T-helper 17 cell (primary cell): ENCODE measurements at places on chromosomes 1 and 21. TPM values are rescaled to one million over a fixed set of nuclear protein-coding genes. Genes with fewer than 3 reads are reported as not detected.

GRCh38 chr1:28592321-28593071 lies 431 bp downstream of the RAB42 start:
- DNase-seq = peak; percentile 28

DNA sequence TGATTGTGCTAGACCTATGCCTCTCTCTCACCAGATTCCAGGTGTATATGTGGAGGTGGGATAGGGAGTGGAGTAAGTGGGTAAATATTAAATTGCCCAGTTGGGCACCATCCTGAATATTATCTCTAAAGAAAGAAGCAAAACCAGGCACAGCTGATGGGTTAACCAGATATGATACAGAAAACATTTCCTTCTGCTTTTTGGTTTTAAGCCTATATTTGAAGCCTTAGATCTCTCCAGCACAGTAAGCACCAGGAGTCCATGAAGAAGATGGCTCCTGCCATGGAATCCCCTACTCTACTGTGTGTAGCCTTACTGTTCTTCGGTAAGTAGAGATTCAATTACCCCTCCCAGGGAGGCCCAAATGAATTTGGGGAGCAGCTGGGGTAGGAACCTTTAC lies at the start of gene FCER1A:
Gene FCER1A (plus strand): TSS at position 242 of the 400 bp plus-strand sequence. CDS start 29 bp downstream, at position 271.
- no peak for DNase-seq

DNA sequence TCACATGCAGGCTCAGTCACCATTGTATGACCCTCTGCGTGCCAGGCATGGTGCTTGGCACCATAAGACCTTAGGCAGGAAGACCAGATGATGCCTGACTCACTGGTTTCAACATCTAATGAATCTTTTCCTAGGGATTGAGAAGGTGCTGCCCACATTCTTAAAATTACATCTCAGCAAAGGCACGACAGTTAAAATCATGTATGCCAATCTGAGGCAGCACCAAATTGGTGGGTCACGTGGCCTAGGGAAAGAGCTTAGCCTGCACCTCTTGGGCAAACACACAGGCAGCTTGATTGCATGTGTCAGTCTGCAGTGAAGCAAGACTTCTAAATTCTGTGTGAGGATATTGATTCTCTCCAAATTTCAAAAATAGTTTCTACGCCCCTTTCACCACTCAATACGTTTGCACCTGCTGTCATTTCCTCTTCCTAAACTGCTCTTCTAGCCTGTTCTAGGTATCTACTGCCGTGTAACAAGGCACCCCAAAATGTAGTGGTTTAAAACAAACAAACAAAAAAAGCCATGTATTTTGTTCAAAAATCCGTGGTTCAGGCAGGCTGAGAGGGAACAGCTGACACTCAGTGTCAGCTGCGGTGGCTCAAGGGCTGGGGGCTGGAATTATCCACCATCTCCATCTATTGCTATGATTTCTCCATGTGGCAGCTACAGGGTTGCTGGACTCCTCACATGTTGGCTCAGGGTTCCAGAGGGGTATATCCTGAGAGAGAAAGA lies 160.2 kb upstream of the FGGY start:
- DNase-seq = no peak

DNA sequence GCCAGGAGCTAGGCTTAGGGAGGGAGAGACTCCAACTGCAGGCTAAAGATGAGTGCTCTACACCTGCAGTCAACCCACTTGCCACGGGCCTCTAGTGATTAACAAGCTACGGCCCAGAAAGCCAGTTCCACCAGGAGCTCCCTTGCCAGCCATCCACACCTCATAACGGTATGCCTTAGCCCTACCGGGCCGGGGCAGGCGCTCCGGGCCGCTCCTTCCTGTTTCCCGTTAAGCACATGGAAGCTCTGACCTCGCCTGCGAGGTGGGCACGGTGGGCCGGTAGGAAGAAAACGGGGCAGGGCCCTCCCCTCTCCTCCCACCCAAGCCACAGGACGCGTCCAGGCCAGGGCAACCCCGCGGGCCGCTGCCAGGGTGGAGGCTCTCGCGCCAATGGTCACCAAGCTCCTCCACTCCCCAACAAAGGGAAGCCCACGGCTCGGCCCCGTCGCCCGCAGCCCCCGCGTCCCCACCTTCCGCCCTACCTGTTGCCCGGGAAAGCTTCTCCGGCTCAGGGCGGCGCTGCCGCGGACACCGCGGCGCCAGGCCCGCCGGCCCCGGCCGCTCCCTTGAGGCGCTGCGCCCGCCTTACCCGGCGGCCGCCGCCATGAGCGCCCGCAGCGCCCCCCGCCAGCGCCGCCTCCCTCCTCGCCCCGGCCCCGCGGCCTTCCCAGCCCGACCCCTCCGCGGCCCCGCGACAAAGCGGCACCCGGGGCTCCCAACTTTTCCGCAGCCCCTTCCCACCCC lies 627 bp downstream of the CERS2 start:
- DNase-seq = peak; percentile 45

- DNase-seq = no peak
Observed at GRCh38 chr21:34313116-34313515, 50.7 kb upstream of the KCNE2 start.

- no peak for DNase-seq
Observed at GRCh38 chr1:225700164-225700821, 47.4 kb upstream of the ENAH start.

DNA sequence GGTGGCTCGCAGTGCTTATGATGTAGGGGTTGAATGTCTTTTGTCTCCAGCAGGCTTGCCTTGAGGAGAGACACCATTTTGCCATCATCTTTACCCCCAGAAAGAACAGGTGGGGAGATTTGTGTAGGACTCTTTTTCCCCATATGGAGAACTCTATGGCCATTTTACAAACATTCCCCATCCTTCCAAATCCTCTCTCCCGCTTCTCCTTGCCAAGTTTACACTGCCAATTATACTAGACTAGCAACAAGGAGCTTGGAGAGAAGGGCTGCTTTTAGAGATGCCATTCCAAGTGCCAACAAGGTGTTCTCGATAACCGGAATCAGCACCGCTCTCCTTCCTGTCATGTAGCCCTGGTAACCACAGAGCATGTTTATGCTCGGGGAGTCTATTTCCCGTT lies 233.1 kb downstream of the CAMTA1 start:
- no peak for DNase-seq

- DNase-seq = no peak
Observed at GRCh38 chr1:17678011-17678410, 77.1 kb upstream of the ACTL8 start.

DNA sequence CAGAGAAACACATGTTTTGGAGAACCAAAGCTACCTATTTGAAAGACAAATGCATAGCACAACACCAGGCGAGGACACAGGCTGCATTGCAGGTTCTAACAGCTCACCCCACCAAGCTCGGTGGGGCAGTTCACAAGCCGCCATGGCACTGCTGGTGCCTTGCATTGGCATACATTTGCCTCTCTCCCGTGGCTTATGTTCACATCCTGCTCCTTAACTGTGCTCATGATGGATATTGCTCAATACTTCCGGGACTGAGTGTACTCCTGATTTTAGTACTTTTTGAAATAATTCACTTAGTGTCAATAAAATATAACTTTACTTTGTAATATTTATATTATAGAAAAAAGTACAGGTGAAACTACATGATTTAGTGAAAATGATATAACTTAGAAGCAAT lies 1187.4 kb upstream of the NCAM2 start:
- DNase-seq = no peak

GRCh38 chr21:19807201-19807600 lies 1191.0 kb upstream of the NCAM2 start:
- no peak for DNase-seq

GRCh38 chr1:246159279-246160227 lies 347.5 kb downstream of the SMYD3 start:
- DNase-seq = no peak

The DAB1 gene
- 8.7 TPM for total RNA-seq

The C1orf94 gene
- total RNA-seq = not detected

The TEDDM1 gene
- not detected for total RNA-seq
